ENCODE measurements at places on chromosomes 7 and 10.

GRCh38 chr7:155752756-155753445 is 59.4 kb downstream of the SHH start:
- no peak for DNase-seq

GRCh38 chr10:131282961-131283360 is 28.6 kb downstream of the TCERG1L start:
- no peak for DNase-seq

DNA sequence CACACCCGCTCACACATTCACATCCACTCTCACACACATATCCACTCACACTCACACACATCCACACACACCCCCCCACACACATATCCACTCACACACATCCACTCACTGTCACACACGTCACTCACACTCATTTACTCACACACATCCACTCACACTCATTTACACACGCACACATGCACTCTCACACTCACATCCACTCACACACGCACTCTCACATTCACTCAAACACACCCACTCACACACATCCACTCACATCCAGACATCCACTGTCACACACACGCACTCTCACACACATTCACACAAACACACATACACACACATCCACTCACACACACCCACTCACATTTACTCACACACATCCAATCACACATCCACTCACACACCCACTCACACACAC is 18.3 kb downstream of the PWWP2B start:
- no peak for DNase-seq

- DNase-seq = no peak
These were observed 1102.3 kb downstream of the GRM8 start for GRCh38 chr7:126150278-126150958.

DNA sequence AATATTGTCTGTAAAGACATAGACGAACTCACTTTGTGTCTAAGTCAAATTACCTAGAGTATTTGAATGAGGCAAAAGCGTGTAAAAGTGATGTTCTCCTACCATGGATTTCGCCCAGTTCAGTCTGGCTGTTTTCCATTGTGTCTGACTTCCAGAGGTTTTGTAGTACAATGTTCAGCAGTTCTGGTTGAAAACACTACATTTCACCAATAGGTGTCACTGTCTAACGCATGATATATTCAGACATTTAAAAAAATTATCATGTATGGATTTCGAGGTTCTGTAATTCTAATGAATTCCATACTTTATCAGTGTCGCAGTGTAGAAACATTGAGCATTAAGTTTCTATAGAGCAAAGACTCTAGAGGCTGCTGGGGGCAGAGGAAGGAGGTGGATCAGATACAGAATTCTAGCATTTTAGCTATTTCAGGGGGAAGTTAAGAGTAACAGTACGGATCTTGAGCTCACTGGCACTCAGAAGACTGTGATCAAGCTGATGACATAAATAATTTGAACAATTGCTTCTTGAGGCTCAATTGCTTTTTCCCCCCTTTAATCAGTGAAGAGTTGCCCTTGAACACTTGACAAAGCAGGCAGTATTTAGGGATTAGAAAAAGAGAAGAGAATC is 196.9 kb upstream of the RHOBTB1 start:
- no peak for DNase-seq

DNA sequence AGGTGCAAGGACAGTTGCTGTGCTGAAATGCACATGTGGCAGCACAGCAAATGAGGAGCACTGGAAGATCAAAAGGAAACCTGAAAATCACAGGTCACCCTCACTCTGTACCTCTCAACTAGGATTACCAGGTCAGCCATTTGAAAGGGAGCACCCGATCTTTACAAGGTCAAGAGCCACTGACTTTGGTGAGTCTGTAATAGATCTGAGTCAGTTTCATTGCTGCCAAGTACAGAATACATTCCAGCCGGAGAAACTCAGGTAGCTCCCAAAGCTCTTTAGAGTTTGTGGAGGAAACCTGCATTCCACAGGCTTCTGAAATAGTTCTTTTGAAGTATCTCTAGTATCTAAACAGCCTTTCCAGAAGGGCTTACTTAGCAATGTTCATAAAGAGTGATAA is 217.5 kb downstream of the SNX13 start:
- no peak for DNase-seq

- DNase-seq = no peak
These were observed 195.3 kb upstream of the TPK1 start for GRCh38 chr7:145031162-145031561.

- peak; percentile 65 for DNase-seq
These were observed 59.0 kb downstream of the PALD1 start for GRCh38 chr10:70537398-70538194.

DNA sequence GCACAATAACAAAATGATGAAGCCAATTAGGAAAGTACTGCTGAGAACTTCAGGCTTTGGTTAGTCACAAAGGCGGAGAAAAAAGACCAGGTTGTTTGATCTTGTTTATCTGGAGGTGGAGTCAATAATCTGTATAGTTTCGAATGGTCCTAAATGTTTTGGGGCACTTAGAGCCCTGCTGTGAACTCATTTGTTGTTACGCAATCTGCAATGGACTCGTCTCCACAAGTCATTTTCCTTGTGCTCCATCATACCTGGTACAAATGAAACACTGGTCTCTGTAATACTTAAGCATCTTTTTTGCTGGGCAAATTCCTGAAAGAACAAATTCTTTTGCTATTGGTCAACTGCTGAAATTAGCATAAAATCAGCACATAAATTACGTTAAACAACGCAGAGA is 430.5 kb downstream of the GATA3 start:
- no peak for DNase-seq

- no peak for DNase-seq
These were observed 15.2 kb downstream of the SLC13A4 start for GRCh38 chr7:135712796-135713195.

DNA sequence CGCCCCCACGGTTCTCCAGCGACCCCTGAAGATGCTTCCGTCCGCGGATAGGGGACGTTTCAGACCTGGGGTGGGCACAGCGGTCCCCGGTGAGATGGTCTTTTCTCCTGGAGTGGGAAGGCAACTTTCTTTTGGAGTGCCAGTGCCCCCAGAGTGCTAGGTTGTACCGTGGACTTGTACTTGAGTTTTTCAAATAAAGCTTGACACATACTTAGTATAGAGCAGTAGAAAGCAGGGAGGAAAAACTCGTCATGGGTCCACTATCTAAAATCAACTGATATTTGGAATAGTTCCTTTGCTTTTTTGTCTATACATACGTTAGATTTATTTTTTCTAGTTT is 28.4 kb downstream of the RBM20 start:
- no peak for DNase-seq

- no peak for DNase-seq
These were observed 750.8 kb downstream of the REEP3 start for GRCh38 chr10:64271983-64272382.

- DNase-seq = no peak
These were observed 45.1 kb downstream of the RNLS start for GRCh38 chr10:88538048-88538447.

DNA sequence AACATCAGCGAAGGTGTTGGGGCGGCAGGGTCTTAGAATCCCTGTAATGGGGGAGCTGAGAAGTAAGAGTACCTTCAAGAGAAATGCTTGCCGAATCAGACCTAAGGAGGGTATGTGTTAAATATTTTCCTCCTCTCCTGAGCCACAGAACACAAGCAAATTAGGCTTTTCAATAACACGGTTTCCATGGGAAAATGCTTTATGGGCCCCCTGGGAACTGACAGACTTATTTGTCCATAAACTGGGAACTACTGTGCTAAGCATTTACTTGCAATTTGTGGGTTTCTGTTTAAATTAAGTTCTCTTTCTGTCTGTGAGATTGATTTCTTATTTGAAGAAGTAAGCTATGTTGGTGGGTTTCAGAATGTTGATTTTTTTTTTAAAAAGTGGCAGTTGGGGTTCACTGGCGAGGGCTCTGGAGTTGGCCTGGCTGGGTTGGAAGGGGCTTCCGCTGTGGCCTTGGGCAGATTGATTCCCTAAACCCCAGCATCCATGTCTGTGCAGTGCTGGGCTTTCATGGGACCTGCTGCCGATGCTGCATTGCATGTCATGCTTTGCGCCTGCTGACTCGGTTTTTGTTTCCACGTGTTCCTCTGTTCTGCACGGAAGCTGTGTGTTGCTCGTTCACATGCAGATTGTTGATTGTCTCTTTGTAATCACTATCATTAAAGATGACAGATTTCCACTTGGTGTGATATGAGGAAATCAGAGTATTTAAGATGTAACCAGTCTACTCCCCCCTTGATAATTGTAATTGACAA is 7.2 kb downstream of the RBM17 start:
- DNase-seq = no peak

All from glutamatergic neuron (in vitro differentiated cells).